ENCODE measurements at places on chromosomes 12 and 14.

DNA sequence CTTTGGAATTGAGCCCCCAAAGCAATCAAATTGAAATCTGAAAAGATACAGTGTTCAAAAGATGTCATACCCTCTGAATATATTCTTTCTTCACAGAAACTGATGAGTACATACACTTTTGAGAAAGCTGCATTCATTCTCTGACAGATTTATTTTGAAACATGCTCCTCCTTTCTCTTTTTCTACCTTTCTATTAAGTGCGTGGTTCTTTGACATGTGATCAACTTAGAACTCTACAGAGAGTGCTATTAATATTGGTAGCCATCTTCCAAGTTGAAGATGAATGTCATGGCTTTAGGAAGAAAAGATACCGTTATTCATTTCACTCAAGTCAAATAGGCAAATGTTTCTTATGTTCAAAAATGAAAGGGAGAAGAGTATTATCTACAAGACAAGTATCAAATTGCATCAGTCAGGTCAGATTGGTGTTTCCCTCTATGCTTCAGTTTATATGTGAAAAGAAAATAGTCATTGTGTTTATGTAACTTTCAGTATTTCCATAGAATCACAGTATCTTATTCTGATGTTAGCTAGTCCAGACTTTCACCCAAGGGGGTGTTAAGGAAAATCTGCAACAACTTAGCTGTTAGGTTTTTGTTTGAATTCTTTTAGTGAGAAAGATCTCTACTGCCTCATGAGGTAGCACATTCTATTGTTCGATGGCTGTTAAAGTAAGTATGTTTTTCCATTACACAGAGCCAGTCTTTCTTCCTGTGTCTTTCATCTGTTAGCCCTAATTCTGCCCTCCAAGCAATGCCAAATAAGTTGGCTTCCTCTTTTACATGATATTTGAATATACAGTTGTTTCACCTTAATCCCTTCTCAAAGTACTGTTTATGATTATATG, 55.4 kb upstream of the GARIN2 start:
- DNase-seq = no peak

DNA sequence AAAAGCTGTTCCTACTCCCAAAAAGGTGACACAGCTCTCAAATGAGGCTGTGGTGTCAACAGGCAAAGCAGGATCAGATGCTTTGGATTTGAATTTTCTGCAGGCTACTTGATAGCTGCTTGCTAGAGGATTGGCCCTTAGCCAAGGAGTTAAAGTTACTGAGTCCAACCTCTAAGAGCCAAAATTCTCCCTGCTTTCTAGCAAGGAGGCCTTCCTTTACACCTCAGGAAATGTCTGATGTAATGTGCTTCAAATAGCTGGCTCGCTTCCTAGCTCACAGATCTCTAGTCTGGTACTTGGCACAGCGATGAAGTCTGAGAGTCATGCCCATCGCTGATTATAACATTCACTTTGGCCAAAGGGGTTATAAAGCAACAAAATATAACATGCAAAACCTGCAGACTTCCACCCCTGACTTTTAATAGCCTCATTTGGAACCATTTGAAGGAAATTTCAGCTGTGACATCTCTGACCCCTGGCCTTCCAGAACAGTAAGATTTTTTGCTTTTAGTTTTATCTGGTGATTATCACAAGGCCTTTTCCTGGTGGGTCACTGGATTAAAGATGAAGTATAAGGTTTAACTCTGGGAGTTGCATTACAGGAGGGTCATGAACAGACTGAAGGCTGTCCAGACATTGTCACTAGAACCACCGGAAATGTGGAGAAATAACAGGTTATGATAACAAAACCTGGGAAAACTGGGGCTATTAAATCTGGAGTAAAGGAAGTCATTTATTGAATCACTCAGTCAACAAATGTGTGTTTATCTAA, 189.7 kb downstream of the EPS8 start:
- no peak for DNase-seq

GRCh38 chr12:47757364-47757839, 1.3 kb downstream of the RAPGEF3 start:
- DNase-seq = no peak

GRCh38 chr12:109480356-109480755, 2.9 kb downstream of the UBE3B start:
- no peak for DNase-seq

GRCh38 chr14:66115740-66116502, 370.2 kb upstream of the CCDC196 start:
- no peak for DNase-seq

DNA sequence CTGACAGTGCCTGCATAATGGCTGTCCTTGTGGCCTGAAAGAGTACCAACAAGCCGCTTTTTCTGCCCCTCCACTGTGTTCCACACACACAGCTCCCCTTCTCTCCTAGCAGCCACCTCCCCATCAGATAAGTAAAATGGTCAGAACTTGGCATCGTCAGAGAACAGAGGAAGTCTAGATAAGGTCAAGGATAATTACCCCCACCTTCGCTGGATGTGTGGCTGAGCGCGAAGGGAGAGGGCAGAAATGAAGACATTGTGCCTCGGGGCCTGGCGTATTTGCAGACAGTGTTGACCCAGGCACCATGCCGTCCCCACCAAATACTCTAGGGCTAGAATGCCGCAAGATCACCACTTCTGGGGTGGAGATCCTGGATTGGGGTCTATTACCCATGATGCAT, 30.6 kb downstream of the FBXO21 start:
- DNase-seq = no peak

GRCh38 chr12:68012712-68013111, 23.5 kb downstream of the IFNG-AS1 start:
- DNase-seq = no peak

GRCh38 chr14:105490267-105490571, 827 bp upstream of the TEDC1 start:
- DNase-seq = no peak

GRCh38 chr12:24015833-24016160, 66.3 kb upstream of the SOX5 start:
- no peak for DNase-seq

- DNase-seq = no peak
Observed at GRCh38 chr14:39683691-39684260, 251.5 kb upstream of the FBXO33 start.

DNA sequence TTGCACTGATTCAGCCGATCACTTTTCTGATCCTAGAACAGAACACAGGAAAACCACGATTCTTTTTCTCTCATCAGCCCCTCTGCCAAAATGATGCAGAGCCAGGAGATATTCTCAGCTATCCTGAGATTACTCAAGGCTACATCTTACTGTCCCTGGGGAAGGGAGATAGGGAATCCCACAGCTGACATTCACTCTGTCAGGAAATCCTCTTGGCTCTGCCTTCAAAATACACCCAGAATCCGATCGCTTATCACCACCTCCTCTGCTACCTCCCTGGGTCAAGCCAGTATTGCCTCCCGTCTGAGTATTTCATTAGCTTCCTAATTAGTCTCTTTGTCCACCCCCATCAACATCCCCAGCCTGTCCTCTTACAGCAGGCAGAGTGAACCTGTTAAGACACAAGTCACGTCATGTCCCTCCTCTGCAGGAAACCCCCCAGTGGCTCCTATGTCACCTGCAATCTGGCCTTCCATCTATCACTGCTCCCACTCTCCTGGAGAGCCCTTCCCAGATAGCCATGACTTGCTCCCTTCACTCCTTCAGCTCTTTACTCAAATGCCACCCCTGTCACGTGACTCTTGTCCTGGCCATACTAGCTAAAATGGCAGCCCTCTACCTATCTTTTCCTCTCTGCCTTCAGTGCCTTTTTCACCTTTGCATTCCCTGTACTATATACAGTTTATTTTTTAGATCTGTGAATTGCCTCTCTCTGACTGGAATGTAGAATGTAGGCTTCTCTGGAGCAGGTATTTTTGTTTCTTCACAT, 70.3 kb downstream of the GALNT4 start:
- no peak for DNase-seq

DNA sequence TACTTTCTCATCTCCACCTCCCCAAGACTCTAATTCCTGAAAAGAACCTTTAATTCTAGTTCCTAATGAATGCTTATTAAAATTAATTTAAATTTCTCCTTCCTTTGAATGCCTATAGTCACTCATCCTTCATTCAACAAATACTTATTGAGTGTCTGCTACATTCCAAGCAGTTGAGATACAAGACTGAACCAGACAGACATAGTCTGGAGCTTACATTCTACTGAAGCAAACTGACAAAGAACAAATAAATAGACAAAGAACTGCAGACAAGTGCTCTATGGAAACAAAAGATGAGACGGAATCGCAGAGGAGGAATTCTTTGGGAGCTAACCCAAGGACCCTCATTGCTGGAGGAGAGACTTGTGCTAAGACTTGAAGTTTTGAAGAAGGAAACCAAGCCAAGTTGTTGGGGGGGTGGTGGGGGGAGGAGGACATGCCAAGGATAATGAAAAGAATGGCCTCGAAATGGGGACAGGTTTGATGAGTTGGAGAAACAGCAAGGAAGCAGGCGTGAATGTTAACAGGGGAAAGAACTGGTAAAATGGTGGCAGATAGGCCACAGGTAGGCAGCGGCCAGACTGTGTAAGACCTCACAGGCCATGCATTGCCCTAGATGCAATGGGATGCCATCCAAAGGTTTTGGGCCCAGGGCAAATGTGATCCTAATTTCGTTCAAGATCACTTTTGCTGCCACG, 9.7 kb upstream of the TDG start:
- DNase-seq = peak; percentile 13

GRCh38 chr14:55381040-55381439, 30.6 kb downstream of the ATG14 start:
- DNase-seq = no peak

- DNase-seq = no peak
Observed at GRCh38 chr12:7797698-7798398, 8.6 kb downstream of the NANOG start.

GRCh38 chr12:131991816-131992430, 42.2 kb downstream of the EP400 start:
- no peak for DNase-seq

DNA sequence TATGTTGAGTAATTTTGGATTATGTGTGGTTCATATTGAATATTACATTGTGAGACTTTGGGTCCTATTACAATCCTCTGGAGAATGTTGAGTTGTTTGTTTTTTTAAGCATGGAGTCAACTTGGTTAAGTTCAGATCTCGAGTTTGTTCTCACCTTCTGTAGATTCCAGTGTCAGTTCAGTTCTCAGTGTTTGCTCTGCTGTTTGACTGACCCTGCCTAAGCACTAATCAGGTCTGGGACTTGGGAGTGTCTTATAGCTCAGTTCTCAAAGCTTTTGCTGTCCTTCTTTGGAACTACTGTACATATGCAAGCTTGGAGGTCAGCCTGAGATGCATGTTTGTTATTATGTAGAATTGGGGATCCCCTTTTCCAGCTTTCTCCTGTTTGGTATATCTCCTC, 63.1 kb downstream of the DIP2B start:
- DNase-seq = no peak

- DNase-seq = no peak
Observed at GRCh38 chr14:72141084-72141483, 208.9 kb downstream of the RGS6 start.

DNA sequence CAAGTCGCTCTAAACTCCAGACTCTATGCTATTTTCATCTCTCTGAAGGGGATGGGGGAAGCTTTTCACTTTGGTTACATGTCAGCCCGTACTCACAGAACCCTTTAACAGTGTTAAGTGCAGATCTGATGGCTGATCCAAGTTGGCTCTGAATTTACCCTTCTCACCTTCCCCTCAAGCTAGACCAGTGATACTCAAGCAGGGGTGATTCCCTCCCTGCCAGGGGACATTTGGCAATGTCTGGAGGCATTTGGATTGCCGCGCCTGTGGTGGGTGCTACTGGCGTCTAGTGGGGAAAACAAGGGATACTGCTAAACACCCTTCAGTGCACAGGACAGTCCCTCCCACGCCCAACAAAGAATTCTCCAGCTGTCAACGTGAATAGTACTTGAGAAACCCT, 6.0 kb upstream of the TEX52 start:
- no peak for DNase-seq

DNA sequence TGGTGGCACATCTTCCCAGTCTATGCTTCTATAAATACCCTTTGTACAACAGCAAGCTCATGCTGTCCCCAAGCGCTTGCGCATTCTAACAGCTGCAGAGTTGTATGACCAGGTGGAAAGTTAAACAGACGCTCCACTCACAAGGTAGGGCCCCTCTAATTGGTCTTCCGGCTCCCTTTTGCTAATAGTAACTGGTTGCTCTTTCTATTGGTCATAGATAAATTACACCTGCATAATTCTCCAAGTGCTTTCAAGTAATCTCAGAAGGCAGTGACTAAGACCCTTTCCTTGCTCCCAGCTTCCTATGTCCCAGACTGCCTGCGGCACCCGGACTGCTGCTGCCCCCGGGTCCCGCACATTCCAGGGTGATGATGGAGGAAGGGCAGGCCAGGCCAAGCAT, 6.1 kb upstream of the TSPAN9 start:
- DNase-seq = no peak

GRCh38 chr12:109827566-109828550, 5.3 kb downstream of the TRPV4 start:
- DNase-seq = no peak

- no peak for DNase-seq
Observed at GRCh38 chr14:28308734-28309133, 457.9 kb upstream of the FOXG1 start.

GRCh38 chr12:45966486-45966885, 23.9 kb downstream of the SCAF11 start:
- no peak for DNase-seq

- no peak for DNase-seq
Observed at GRCh38 chr14:68293404-68293803, 473.8 kb downstream of the RAD51B start.

GRCh38 chr12:113476176-113476986, 4.7 kb upstream of the LHX5 start:
- DNase-seq = peak; percentile 81

- no peak for DNase-seq
Observed at GRCh38 chr12:22796941-22797630, 172.1 kb downstream of the ETNK1 start.

- DNase-seq = no peak
Observed at GRCh38 chr12:104212516-104212915, 3.1 kb upstream of the TXNRD1 start.

DNA sequence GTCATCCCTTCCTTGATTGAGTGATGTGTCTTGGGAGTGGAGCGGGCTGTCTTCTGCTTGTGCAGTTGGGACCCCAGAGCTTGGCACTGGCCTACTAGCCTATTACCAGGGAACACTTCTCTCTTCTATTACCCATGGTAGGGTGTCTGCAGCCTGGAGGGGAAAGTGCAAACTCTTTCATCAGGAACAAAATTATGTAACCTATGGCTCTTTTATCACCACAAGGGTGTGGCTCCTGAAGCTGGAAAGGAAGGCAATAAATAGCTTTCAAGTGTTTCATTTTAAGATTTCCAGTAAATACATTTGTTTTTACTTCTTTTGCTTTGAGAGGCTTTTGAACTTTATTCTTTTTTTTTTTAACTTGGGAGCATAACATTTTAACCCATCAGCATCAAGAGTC, 349.7 kb upstream of the FAR2 start:
- DNase-seq = no peak

DNA sequence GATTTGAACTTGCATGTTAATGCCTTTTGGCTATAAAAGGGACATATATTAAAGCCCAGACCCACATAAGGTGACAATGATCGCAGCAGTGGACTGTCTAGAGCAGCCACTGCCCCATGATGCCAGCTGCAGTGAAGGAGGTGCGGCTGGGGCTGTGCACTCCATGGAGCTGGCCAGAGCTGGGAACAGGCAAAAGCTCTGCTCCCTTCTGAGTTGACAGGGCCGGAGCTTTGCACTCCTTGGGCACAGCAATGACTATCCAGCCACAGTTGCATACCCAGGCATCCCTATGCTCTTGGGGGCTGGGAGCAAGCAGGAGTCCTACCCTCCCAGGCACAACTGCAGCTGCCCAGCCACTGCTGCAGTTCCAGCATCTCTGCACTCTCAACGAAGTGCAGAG, 50.2 kb downstream of the EGLN3 start:
- DNase-seq = no peak

Measured in H7 (cell line).